ENCODE measurements at places on chromosomes 2 and 18.

DNA sequence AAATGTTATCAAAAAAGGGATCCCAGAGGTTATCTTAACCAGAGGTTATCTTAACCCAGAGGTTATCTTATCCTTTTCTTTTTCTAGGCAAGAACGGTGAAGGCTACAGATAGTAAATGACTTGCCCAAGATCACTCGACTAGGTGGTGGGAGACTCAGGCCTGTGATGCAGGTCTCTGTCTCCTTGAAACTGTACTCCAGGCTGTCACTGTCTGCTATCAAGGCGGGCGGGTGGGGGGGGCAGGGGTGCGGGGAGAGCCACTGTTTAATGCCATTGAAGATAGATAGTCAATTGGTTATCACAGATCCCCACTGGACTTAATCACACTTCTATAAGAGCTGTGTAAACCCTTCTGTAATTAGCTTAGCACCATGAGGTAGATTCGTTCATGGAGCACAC, 315.9 kb upstream of the TCF4 start:
- no peaks in the 10 kb centered on the region for H3K27me3 ChIP-seq
- no peak overlapping the region for H3K4me3 ChIP-seq
- H3K36me3 ChIP-seq, result no peaks in the 10 kb centered on the region
- DNase-seq, result no peak
- H3K27ac ChIP-seq, result no peak overlapping the region
- H3K4me1 ChIP-seq, result no peaks in the 10 kb centered on the region

GRCh38 chr2:85577063-85577385, 362 bp upstream of the VAMP8 start:
- H3K4me1 ChIP-seq, result peaks cover 26% of the 10 kb centered on the region
- no peak for DNase-seq
- H3K27me3 ChIP-seq, result no peaks in the 10 kb centered on the region
- H3K27ac ChIP-seq, result no peak overlapping the region

- peak; percentile 28 for DNase-seq
- no peak overlapping the region for H3K27ac ChIP-seq
- H3K4me1 ChIP-seq, result no peaks in the 10 kb centered on the region
- H3K36me3 ChIP-seq, result no peaks in the 10 kb centered on the region
- no peak overlapping the region for H3K4me3 ChIP-seq
These were observed 164.0 kb upstream of the REG3G start for GRCh38 chr2:78861546-78861945.

GRCh38 chr2:62870966-62871365, 165.5 kb downstream of the EHBP1 start:
- no peak overlapping the region for H3K4me3 ChIP-seq
- no peak for DNase-seq
- H3K27me3 ChIP-seq, result no peaks in the 10 kb centered on the region
- no peaks in the 10 kb centered on the region for H3K4me1 ChIP-seq
- no peak overlapping the region for H3K27ac ChIP-seq
- H3K36me3 ChIP-seq, result no peaks in the 10 kb centered on the region

- H3K27me3 ChIP-seq, result no peaks in the 10 kb centered on the region
- H3K36me3 ChIP-seq, result no peaks in the 10 kb centered on the region
- no peak for DNase-seq
These were observed 323.2 kb downstream of the AGPS start for GRCh38 chr2:177715771-177716170.

- H3K27ac ChIP-seq, result no peak overlapping the region
- no peaks in the 10 kb centered on the region for H3K27me3 ChIP-seq
- H3K4me3 ChIP-seq, result no peak overlapping the region
- DNase-seq, result no peak
- no peaks in the 10 kb centered on the region for H3K36me3 ChIP-seq
These were observed 675.0 kb downstream of the IRS1 start for GRCh38 chr2:226124548-226125011.

- no peaks in the 10 kb centered on the region for H3K36me3 ChIP-seq
- no peak overlapping the region for H3K27ac ChIP-seq
- no peaks in the 10 kb centered on the region for H3K27me3 ChIP-seq
- no peak for DNase-seq
- H3K4me1 ChIP-seq, result no peaks in the 10 kb centered on the region
These were observed 70.3 kb upstream of the CCDC85A start for GRCh38 chr2:56113382-56113975.

GRCh38 chr2:208320686-208321085, 54.6 kb downstream of the PIKFYVE start:
- H3K4me1 ChIP-seq, result peaks cover 9% of the 10 kb centered on the region
- no peaks in the 10 kb centered on the region for H3K27me3 ChIP-seq
- H3K4me3 ChIP-seq, result no peak overlapping the region

DNA sequence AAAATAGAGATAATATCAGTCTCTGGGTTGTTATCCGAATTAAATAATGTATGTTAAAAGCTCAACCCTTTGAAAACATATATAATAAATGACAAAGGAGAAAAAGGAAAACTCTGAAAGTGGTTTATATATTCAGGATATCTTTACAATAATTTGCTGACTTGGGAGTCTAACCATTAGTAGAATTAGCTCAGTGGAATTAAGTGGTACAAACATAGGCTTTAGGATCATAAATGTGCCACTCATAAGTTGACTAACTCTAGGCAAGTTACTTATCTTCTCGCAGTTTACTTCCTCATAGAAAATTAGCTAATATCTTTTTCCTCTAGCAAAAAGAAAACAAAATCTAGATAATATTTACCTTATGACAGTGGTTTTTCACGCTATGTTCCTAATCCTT, 44.6 kb downstream of the HEATR5B start:
- no peak for DNase-seq
- no peaks in the 10 kb centered on the region for H3K36me3 ChIP-seq
- H3K4me1 ChIP-seq, result no peaks in the 10 kb centered on the region
- H3K27ac ChIP-seq, result no peak overlapping the region

GRCh38 chr2:9740382-9741073, 102.7 kb upstream of the TAF1B start:
- H3K4me3 ChIP-seq, result no peak overlapping the region
- no peaks in the 10 kb centered on the region for H3K36me3 ChIP-seq
- H3K4me1 ChIP-seq, result peaks cover 8% of the 10 kb centered on the region
- no peaks in the 10 kb centered on the region for H3K27me3 ChIP-seq
- DNase-seq, result no peak
- H3K27ac ChIP-seq, result no peak overlapping the region

DNA sequence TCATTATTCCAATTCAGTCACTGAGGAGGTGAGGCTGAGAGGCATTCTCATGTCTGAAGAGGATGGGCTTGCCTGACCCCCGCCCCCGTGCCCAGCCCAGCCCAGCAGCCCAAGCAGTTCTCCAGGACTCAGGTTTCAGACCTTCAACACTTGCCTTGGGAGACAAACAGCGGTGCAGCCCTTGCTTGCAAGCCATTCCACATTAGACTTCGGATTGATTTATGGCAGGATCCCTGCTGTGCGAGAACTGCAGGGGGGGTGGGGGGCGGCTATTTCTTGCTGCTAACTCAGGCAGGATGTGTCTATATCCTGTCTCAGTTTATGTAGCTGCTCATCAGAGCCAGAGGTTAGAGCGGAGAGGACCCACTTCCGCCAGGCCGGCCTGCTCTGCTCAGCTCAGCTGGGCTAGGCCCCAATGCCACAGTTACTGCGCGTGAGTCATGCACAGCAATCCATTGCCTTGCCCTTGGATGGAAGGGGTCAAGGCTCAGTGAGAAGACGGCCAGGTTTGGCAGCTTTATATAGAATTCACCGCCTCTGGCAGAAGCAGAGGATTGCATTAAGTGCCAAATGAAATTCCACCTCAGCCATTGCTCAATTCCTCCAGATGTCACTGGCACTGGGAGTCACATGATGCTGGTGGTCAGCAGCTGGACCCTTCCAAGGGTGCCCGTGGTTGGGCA, 1.8 kb downstream of the GYPC start:
- H3K4me3 ChIP-seq, result peak overlapping the region; percentile 76
- H3K36me3 ChIP-seq, result no peaks in the 10 kb centered on the region
- peaks cover 30% of the 10 kb centered on the region for H3K4me1 ChIP-seq

DNA sequence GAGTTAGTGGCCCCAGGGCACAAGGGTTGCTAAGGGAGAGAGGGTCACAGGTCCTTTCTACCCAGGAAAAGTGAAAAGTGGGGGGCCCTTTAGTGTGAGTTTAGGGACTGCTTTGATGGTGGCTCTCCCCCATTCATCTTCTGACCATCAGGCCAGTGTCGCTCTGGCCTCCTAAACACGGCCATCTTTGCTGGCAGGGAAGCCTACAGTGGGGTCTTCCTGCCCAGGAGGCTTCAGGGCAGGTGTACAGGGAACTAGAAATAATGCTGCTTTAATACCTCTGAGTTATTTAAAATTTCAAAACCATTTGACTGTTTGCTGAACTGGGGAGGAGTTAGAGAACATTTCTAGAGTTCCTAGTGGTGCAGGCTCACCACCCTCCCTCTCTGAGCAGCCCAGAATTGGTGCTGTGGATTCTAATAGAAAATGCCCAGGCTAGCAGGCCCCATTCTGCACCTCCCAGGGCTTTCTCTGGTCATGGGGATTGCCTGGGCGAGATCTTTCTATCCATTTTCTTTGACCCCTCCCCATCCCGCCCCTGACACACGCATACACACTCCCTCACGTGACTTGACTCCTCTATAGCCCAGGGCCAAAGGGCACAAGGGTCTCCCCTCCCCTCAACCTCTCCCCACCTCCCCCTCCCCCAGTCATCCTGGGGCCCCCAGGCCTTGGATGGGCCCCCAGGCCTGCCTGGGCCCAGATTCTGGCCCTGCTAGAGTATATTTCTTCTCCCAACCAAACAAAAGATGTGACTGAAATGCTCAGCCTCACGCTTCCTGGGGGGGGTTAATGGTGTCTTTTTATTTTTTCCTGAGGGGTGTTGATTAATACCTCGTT, 3.1 kb downstream of the PKDCC start:
- no peaks in the 10 kb centered on the region for H3K27me3 ChIP-seq
- peak overlapping the region; percentile 76 for H3K4me3 ChIP-seq
- peak overlapping the region; percentile 87 for H3K27ac ChIP-seq
- H3K36me3 ChIP-seq, result no peaks in the 10 kb centered on the region
- DNase-seq, result no peak

- H3K4me1 ChIP-seq, result peaks cover 11% of the 10 kb centered on the region
- no peaks in the 10 kb centered on the region for H3K27me3 ChIP-seq
- no peak for DNase-seq
- no peaks in the 10 kb centered on the region for H3K36me3 ChIP-seq
These were observed 89.9 kb upstream of the STON1 start for GRCh38 chr2:48440103-48440390.

- H3K27me3 ChIP-seq, result no peaks in the 10 kb centered on the region
- no peaks in the 10 kb centered on the region for H3K36me3 ChIP-seq
- no peak overlapping the region for H3K4me3 ChIP-seq
- no peak for DNase-seq
- no peaks in the 10 kb centered on the region for H3K4me1 ChIP-seq
- no peak overlapping the region for H3K27ac ChIP-seq
These were observed 241.3 kb downstream of the PAX3 start for GRCh38 chr2:222057347-222058073.

- no peaks in the 10 kb centered on the region for H3K27me3 ChIP-seq
- H3K4me3 ChIP-seq, result peak overlapping the region; percentile 45
- DNase-seq, result peak; percentile 15
- peaks cover 41% of the 10 kb centered on the region for H3K4me1 ChIP-seq
- H3K27ac ChIP-seq, result peak overlapping the region; percentile 40
These were observed 174.5 kb upstream of the HS6ST1 start for GRCh38 chr2:128492966-128493811.

GRCh38 chr18:79484661-79485621, 89.2 kb downstream of the NFATC1 start:
- peaks cover 3% of the 10 kb centered on the region for H3K4me1 ChIP-seq
- peak overlapping the region; percentile 19 for H3K27ac ChIP-seq
- H3K27me3 ChIP-seq, result no peaks in the 10 kb centered on the region
- peak; percentile 40 for DNase-seq
- H3K4me3 ChIP-seq, result no peak overlapping the region

DNA sequence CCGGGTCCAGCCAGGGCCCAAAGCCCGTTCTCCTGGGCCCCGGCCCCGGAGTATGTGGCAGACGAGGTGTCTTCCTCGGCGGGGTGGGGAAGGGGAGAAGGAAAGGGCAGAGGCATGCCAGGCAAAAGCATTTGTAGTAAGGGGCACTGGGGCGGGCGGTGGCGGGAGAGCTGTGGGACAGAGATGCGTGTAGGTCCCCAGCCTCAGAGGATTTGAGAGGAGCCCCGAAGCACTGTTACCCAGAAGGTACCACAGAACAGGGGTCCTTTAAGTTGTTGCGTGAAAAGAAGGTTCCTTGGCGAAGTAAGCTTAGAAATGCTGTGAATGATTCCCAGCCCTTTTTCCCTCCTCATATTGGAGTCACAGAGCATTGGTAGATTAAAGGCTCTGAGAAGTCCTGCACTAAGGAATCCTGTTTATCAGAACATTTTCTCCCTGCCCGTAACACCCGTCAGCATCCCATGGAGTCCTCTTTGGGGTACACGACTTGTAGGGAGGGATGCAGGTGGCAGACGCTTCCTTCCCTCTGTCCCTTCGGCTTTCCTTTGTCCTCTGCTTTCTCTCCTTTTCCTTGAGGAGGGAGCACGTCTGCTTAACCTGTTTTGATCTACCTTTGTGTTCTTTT, 12.5 kb downstream of the GAREM2 start:
- no peaks in the 10 kb centered on the region for H3K36me3 ChIP-seq
- no peaks in the 10 kb centered on the region for H3K4me1 ChIP-seq
- DNase-seq, result no peak
- no peaks in the 10 kb centered on the region for H3K27me3 ChIP-seq
- peak overlapping the region; percentile 64 for H3K27ac ChIP-seq
- peak overlapping the region; percentile 57 for H3K4me3 ChIP-seq

DNA sequence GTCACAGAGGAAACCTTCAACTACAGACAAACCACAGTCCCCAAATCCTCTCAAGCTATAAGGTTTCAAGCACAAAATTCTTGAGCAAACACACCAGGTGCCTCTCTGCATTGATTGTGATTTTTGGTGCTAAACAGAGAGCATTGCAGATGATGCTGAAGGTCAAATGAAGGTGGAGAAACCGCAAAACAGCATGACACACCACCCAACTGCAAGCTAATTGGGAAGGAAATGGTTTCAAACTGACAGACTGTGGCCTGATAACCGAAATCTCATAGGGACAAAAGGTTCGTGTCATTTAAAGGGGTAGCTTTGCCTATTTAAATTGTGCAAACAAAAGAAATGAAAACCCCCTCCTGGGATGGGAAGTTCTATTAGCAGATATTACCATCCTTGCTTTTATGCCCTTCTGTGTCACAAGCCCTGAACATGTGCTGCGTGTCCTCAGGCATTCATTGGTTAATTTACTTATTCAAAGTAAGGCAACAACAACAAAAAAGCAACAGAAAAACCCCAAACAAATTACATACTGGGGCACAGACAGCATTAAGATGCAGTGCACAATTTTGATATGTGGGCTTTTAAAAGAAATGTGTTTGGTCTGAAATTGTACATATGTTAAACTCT, 154.9 kb downstream of the AQP4 start:
- DNase-seq, result no peak
- H3K27me3 ChIP-seq, result no peaks in the 10 kb centered on the region
- no peak overlapping the region for H3K27ac ChIP-seq
- no peaks in the 10 kb centered on the region for H3K36me3 ChIP-seq

- DNase-seq, result peak; percentile 28
- H3K27ac ChIP-seq, result no peak overlapping the region
- no peaks in the 10 kb centered on the region for H3K36me3 ChIP-seq
- peaks cover 13% of the 10 kb centered on the region for H3K4me1 ChIP-seq
- H3K4me3 ChIP-seq, result no peak overlapping the region
- H3K27me3 ChIP-seq, result no peaks in the 10 kb centered on the region
These were observed 89.0 kb upstream of the RBMS1 start for GRCh38 chr2:160582490-160583145.

All from testis (tissue), 5 donors.